ENCODE measurements at places on chromosomes 12 and 14.

- no peak for DNase-seq
Observed at GRCh38 chr14:105478398-105479251, 4.0 kb downstream of the CRIP2 start.

- no peak for DNase-seq
Observed at GRCh38 chr14:87461704-87462103, 531.3 kb downstream of the GALC start.

- no peak for DNase-seq
Observed at GRCh38 chr12:117090816-117091711, 8.2 kb downstream of the TESC start.

DNA sequence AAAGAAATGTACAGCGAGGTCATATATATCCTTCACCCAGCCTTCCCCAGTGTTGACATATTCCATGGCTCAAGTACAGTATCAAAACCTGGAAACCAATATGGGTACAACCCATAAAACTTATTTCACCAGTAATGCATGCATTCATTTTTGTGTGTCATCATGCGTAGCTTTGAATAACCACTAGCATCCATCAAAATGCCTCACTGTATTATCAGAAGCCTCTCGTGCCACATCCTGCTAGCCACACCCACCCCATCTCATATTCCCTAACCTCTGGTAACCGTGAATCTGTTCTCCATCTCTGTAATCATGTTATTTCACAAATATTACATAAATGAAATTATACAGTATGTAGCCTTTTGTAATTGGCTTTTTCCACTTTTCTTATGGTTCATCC lies 314.3 kb downstream of the RAD51B start:
- no peak for DNase-seq

GRCh38 chr12:120126635-120127005 lies 10.1 kb upstream of the RAB35 start:
- no peak for DNase-seq

- no peak for DNase-seq
Observed at GRCh38 chr12:41473441-41473840, 285.3 kb downstream of the PDZRN4 start.

DNA sequence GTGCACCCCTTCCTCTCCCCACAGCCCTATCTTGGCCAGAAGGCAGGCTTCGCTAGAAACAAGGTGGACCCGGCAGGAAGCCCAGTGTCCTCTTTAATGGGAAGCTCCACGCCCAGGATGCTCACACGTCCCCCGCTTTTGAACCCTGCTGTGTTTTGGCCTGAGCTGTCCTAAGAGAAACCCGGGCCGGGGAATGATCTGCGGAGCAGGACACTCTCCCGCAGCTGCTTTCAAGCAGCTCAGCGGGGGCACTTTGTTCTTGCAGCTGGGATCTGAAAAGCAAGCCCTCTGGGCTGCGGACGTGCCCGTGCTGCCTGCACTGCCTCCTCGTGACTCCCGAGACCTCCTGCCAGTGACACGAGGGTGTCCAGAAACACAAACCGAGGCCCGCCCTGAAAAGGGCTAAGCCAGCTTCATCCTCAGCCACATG lies 30.0 kb downstream of the SCARB1 start:
- no peak for DNase-seq

DNA sequence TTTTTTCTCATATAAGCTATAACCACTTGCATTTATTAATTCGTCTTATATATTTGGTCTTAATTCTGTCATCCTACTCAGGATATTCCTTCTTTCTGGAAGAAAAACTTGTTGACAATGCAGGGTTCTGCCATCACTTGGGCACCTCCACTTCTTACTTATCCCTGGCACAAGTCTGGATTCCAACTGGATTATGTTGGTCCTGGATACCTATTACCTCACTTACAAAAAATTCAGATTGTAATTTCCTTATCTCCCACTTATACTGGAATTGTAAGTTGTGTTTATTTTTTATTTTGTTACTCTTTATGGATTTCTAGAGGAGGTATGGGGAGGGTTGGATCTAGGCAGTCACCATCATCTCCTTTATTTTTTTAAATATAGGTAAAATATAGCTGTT lies 36.7 kb downstream of the LRRIQ1 start:
- no peak for DNase-seq

GRCh38 chr12:99948370-99948769 lies 36.4 kb downstream of the ANKS1B start:
- DNase-seq = no peak

DNA sequence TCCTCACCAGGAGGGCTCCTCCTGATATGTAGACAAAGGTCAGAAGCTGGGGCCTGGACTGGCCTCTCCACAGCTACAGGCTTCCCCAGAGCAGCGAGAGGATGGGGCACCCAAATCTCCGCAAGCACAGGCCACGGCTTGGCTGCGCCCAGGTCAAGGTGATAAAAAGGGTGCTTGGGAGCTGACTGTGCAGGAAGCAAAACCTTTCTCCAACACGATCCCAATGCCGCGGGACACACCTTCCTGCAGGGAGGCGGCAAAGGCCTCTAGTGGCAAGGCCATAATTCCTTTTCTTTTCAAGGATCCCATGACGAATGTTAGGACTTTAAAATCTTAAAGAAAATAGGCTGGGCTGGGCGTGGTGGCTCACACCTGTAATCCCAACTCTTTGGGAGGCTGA lies 13.6 kb downstream of the ITPK1 start:
- no peak for DNase-seq

DNA sequence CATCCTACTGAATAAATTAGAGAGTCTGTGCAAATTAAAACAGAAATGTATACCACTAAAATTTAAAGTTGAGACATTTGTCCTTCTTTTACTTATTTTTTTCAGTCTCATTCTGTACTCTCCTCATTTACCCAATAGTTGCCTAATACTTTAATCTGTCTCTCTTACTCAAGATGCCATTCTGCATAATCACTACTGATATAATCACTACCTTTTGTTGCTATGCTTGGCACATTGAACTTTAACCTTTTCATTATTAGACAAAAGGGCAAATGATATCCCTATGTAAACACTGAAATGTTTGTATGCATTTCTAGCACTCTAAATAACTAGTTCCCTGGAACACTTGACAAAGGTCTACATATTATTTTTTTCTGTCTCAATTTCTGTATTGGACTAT lies 1108.3 kb upstream of the FLRT2 start:
- DNase-seq = no peak

GRCh38 chr14:54493293-54493692 lies 4.5 kb upstream of the GMFB start:
- no peak for DNase-seq

DNA sequence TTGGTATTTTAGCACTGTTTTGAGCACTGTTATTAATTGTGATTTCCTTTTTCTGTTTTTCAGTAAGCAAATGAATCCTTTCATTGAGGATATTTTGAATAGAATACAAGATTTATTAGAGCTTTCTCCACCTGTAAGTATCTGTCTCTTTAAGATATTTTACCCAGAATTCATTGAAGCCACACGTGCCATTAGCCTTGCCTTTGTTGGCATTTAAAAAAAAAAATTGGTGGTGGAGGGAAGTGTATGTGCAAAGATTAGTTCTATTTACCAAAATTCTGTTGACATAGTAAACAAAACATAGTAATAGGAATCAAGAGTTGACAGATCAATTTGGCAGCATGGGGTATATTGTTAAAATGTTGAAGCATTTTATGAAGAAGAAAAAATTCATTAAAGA lies 23.8 kb downstream of the XPOT start:
- DNase-seq = no peak

DNA sequence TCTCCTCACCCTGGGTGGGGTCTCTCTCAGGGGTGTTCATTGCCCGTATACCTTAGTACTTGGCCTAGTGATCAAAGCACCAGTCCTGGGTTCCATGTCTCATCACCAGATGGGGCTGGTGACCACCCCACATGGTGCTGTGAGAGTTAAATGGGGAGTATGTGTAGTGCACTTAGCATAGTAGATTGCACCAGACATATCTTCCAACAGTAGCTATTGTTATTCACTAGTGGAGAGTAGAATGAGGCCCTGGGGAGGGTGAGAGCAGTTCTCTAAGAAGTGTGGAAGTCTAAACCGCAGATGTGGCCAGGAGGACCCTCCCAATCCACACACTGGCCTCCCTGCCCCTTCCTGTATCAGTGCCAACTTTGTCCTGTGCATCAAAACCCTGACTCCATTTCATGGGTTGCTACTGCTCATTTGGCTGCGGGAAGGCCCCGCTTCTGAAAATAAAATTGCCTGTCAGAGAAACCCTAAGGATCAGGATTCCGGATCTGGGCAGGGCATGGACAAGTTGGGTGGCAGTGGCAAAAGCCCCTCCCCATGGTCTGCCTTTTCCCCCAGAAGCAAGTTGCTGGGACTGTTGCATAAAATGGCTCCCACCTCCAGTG lies 4.4 kb downstream of the CD9 start:
- no peak for DNase-seq

DNA sequence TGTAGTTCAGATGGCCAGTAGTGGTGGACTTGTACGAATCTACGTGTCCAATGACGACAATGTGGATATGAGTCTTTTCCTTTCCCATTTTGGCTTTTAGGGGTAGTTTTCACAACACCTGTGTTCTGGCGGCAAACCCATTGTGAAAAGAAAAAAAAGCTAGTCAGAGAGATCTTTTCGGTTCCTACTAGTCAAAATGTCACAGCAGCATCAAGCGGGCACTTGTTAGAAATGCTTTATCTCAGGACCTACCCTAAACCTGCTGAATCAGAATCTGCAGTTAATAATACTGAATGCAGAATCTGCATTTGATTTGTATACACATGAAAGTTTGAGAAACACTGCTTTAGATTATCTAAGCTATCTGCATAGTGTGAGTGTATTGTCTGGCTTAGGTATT lies 18.3 kb downstream of the AEBP2 start:
- DNase-seq = no peak

- no peak for DNase-seq
Observed at GRCh38 chr12:84698576-84699333, 213.8 kb downstream of the SLC6A15 start.
